ENCODE measurements at places on chromosomes 16 and 17.
A peak's percentile ranks its signal among the peaks of the same experiment; 100 is the strongest.

- no peak for ATAC-seq
Measured at GRCh38 chr16:53770641-53771040, 66.7 kb downstream of the FTO start.

DNA sequence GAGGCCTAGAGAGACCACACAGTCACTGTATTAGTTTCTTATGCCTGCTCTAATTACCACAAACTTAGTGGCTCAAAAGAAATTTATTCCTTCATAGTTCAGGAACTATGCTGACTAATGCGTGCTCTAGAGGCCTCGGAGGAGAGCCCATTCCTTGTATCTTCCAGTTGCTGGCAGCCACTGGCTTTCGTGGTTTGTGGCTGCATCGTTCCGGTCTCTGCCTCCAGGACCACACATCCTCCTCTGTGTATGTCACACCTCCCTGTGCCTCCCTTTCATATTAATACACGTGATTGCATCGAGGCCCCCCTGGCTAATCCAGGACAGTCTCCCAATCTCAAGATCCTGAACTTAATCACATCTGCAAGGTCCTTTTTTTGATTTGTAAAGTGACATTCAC is 16.9 kb upstream of the MYLK3 start:
- ATAC-seq = no peak

DNA sequence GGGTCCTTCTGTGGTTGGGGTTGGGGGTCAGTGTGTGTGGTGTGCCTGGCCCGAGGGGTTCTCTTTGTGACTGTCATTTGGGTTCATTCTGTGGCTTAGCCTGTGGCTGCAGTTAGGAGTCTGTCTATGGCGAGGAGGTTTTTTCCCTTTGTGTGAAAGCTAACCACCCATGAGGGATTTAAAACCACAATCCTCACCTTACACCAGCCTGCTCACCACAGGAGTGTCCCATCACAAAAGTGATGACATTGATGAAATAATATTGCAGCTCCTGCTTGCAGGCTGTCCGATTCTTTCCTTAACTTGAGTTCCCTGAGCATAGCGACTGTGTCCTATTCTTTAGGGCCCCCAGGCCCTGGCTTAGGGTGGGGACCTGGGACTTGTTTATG is 113.6 kb downstream of the RAP1GAP2 start:
- ATAC-seq = no peak

GRCh38 chr17:78013683-78014467 is 55.4 kb downstream of the TNRC6C start:
- ATAC-seq = peak; percentile 77

GRCh38 chr17:2295575-2295974 is 8.0 kb downstream of the SMG6 start:
- no peak for ATAC-seq

GRCh38 chr17:36941265-36942010 is 4.2 kb downstream of the LHX1 start:
- ATAC-seq = no peak

- no peak for ATAC-seq
Measured at GRCh38 chr17:67818110-67819002, 6.9 kb upstream of the BPTF start.

DNA sequence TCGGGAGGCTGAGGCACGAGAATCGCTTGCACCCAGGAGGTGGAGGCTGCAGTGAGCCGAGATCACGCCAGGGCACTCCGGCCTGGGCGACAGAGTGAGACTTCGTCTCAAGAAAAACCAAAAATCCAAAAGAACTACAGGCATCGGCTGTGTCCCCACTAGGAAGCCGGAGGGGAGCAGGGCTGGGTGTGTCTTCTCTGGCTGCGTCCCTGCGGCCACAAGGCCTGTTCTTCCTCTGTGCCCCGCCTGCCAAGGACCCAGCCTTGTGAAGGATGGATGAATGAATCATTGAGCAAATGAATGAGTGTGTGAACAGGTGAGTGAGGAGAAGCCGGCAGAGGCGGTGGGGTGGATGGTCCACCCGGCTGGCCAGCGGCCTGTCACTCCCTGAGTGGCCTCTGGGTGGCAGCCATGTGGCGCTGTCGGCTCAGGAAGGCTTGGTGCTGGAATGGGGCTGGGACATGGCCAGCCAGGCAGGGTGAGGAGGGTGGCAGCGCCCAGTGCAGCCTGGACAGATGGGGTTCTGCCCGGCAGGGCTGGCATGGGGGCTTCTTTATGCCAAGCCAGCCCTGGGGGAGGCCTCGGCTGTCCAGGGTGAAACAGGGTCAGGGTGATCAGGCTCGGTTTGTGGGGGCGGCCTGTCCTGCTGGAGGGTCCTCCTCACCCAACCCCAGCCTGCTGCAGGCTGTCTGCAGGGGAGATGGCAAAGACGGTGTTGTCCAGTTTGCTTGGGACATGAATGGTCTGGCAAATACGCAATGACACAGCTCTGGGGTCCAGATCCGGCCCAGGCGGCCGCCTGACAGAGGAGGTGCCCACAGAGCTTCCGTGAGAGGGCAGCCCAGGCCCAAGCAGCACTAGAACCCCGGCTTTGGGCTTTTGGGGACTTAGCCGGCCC is 21.7 kb downstream of the SLC25A10 start:
- peak; percentile 88 for ATAC-seq

GRCh38 chr17:79370126-79370525 is 240.7 kb downstream of the RBFOX3 start:
- no peak for ATAC-seq

All from gastroesophageal sphincter (tissue), 4 donors.